ENCODE measurements at places on chromosomes 4 and X.

- no peak for DNase-seq
These were observed 33.5 kb downstream of the CTBP1 start for GRCh38 chr4:1215141-1216075.

- no peak for DNase-seq
These were observed 317.3 kb downstream of the PPP1R2C start for GRCh38 chrX:42460706-42461105.

- no peak for DNase-seq
These were observed 821 bp downstream of the PLK4 start for GRCh38 chr4:127881563-127881864.

GRCh38 chrX:150405576-150405975 lies 42.5 kb downstream of the MAMLD1 start:
- DNase-seq, result no peak

DNA sequence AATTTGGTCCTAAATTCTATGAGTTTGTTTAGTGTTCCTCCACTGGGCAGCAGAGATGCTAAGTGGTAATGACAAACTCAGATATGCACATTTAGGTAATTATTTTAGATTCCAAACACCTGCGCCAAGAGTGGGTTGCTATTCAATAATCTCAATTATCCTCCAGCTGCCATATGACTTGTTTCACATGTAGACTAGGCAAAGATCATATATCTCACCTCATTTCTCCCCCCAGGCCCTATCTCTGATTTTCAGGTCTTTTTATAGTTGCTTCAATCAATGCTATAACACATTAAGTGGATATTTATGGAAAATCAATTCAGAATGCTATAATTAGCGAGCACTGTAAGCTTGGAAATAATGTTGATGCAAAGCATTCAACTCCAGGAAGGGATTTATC lies 217.6 kb downstream of the KCTD8 start:
- no peak for DNase-seq

DNA sequence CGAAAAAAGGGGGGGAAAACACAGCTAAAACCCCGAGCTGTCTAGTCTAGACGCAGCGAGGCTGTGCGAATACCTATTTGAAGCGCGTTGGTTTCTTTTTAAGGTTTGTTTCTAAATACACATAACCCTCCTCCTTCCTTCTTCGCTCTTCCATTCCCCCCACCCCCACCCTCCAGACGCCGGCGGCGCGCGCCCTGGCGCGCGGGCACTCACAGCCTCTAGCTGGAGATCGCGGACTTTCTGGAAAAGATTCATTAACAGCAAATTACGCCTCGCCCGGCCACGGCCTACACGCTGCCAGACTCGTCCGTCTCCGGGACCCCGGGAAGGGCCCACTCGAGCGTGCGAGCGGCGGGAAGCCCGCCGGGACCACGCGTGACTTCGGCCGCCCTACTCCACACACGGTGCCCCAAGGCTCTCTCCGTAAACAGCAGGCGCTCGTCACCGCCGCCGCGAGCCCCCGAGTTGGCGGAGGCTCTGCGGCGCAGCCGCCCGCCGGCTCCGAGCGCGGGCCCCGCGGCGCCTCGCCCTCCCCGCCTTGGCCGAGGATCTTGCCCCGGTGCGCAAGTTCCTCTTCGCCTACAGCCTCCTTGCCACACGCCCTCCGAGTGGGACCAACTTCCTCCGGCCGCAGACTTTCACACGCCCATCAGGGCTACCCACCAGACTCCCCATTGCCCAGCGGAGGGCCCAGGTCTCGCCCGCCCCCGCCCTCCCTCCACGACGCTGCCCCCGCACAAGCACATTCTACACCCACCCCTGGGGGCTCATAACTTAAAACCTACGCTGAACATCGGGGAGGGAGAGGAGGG lies 2.0 kb downstream of the BCOR start:
- DNase-seq, result no peak

GRCh38 chr4:62087706-62088105 lies 887.6 kb downstream of the ADGRL3 start:
- no peak for DNase-seq

DNA sequence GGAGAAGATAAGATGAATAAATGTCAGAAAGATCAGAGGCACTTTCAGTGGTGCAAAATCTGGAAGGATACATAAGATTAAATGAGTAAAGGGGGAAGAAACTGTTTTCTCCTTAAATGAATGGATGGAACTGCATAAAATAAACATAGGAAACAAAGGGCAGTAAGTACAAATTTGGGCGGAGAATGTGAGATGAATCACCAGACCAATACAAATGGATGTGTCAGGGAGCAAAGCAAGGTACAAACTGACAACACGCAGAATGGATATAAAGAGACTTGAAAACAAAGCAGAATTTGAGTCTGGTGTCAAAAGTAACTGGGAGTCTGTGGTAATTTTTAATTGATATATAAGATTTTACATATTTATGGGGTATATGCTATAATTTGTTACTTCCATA lies 175.3 kb upstream of the PCDH18 start:
- DNase-seq, result no peak

DNA sequence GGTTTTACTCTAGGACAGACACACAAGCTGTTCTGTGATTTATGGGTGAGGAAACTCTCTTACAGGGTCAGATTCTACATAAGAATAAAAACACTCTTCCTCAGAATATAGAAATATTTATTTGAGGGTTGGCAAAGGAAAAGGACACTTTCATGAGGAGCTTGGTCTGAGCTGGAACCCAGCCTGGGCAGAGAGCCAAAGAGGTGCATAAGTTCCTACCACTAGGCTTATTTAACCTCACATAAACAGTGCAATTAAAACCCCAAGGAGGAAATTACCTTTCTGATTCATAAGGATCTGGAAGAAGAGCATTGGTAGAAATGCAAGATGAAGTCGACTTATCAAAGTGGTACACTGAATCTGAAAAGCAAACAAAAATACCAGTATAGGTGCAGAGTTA lies 32.9 kb downstream of the SETD7 start:
- no peak for DNase-seq

DNA sequence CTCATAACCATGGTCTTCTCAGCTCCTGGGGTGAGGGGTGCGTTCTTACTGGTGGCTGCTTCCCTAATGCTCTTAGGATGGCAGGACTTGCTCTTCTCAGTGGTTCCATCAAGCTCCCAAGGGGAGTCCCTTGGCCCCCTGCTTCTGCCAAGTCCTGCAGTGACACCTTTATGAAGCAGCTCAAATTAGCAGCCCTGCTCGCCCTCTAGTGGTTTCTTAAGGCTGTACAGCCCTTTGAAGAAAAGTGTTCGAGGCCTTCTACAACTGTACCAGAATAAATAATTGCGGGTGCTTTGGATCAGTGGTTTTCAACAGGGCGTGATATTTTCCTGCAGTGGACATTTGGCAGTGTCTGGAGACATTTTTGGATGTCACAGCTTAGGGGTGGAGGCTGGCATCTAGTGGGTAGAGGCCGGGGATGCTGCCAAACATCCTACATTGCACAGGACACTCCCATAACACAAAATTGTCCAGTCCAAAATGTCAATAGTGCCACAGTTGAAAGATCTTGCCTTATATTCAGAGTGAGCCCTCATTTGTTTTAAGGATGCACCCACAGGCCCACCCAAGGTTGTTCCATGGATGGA lies 204.7 kb upstream of the S100G start:
- DNase-seq, result no peak

DNA sequence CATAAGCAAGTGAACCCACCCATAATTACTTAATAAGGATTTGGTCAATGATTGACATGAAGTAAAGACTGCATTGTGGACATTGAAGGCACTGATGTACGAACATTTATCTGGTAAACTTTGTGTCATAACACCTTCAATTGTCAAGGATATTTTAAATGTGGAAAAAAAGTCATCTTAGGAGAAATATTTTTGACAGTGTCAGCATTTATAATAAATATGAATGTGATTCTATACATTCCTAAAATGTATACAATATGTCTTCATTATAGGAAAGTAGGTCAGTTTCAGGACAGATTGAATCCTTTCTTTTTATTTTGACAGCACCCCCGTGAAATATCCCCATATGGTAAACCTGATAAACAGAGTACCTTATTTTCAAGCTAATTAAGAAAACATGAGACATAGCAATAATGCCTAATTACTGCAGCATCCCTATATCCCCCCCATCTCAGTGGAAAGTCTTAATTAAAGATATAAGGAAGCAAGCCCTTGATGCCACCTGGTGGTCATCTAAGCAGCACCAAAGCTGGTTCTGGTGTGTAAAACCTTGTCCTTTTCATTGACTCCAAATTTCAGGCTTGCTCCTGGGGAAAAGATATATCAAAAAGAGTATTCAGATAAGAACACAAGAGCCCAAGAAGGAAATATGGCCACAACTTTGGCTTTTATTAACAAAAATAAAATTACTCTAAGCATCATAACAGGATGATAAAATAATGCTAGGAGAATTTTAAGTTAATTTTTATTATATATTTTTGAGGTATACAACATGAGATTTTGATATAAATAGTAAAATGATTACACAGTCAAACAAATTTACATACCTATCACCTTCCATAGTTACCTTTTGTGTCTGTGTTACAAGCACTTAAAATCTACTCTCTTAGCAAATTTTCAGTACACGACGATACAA lies 379.7 kb downstream of the TLL1 start:
- DNase-seq, result no peak

DNA sequence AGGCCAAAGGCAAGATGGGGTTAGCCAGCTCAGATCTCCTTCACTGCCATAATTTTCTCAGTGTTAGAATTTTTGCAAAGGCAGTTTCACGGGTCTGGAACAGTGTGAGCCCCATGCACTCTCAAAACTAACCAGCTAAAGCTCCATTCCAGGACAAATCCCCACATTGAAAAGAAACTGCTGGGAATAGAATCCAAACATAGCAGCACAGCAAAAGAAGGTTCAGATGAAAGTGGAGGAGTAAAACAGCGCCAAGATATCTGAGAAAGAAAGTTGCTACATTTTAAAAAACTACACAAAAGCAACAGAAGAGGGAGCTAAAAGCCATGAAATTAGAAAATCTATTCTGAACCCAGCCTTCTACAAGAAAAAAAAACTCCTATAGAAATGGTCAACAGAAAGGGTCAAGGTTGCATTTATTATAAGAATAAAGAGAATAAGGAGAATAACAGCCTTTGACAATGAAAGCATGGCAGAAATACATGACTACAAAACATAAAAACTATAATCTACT lies 39.6 kb upstream of the SLC7A3 start:
- DNase-seq, result no peak

DNA sequence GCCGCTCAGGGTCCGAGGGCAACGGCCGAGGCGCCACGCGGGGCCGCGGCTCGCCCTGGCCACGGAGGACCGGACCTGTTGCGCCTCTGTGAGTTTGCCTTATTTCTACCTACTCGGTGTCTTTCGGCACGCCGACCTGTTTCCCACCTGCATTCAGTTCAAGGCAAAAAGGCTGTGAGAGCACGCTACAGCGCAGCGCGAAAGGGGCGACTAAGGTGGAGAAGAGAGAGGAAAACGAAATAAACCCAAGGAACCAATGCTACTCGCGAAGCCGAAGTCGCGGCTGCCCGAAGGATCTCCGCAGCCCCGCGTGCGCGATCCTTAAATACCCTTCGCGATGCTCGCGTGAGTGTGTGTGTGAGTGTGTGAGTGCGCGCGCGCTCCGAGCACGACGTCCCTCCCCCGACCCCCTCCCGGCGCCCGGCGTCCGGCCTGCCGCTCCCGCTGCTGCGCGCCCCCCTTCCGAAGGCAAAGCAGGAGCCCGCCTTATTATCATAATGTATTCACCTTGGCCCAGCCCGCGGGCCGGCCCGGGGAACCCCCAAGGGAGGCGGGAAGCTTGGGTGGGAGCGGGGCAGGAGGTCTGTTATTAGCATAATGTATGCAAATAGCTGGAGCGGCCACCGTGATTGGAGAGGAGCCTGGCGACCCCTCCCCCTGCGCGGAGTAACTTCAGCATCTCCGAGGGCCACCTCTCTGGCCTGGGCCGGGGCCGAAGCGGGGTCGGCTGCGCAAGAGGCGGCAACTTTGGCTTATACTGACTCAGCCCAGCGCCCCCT lies at the start of gene COL25A1:
TSS of gene COL25A1 (minus strand) at position 298 of the 779 bp plus-strand sequence.
- no peak for DNase-seq

- DNase-seq, result no peak
These were observed 80.4 kb upstream of the GPC4 start for GRCh38 chrX:133495464-133496391.

DNA sequence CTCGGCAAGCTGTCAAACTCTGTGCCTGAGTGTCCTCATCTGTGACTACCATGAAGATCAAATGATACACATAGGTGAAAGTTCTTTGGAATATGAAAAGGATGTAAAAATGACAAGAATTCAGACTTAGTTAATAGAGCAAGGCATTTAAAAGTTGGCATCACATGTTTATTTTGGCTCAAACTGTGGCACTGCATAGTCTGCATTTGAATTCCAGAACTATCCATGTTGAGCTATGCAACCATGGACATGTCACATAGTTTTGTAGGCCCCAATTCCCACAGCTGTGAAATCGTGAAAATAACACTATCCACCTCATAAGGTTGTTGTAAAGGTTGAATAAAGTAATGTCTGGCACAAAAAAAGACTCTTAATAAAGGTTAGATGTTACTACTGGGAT lies 33.9 kb downstream of the AFF2 start:
- DNase-seq, result no peak

GRCh38 chr4:149370785-149371420 lies 444.7 kb downstream of the IQCM start:
- DNase-seq, result no peak

DNA sequence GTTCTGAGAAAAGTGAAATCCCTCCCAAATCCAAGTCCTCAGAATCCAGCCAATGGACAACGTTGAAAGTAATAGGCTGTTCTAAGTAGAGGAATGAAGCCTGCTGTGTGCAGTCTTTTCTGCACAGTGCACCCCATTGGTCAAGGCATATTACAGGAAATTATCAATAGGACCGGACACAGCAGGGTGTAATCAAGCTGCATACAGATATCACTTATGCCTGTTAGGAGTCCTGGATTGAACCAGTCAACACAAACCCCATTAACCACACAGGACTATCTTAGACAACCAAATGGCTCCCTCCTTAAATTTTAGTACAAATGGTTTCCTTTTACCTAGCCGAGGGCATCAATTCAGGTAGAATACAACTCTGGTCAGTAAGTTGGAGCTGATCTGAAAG lies 34.2 kb upstream of the MAGEA8 start:
- DNase-seq, result no peak

DNA sequence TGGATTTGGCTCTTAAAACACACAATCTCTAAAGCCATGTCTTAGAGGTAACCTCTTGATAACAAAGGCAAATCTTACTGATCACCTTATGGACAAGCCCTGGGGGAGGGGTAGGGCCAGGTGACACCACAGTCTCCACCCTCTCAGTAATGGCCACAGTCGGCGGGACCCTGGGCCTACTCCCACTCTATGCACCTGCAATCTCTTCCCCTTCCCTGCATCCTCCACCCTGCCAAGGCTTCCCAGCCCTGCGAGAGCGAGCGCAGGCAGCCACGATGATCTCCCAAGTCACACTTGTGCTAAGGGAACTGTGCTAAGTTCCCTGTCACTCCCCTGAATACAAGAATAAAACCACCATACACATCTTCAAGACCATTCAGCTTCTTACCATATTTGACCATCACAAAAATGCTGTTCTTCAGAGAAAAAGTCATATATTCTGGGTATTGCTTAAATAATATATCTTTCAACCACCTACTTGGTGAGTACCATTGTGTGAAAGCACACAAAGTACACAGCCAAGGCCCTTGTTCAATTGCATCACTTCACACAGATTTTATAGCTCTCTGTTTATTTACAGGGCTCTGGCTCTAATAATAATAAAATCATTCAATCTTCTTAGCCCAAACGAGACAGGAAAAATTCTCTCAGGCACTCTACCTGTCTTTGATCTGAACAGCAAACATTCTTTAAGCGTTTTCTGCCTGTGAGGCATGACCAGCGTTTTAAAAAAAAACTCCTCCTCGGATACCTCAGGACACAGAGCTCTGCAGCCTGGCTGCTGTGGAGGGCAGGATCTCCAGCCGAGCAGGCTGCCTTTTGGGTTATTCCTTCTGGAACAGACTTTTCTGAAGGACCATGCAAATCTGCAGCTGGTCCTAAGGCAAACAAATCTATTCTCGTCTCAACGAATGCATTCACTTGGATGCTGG lies 115.7 kb upstream of the MAP3K15 start:
- DNase-seq, result no peak

Measured in cerebellar nuclear complex (tissue), 1 donor.